ENCODE measurements at places on chromosomes 6 and 20. TPM values are rescaled to one million over a fixed set of nuclear protein-coding genes. Genes with fewer than 3 reads are reported as not detected.

DNA sequence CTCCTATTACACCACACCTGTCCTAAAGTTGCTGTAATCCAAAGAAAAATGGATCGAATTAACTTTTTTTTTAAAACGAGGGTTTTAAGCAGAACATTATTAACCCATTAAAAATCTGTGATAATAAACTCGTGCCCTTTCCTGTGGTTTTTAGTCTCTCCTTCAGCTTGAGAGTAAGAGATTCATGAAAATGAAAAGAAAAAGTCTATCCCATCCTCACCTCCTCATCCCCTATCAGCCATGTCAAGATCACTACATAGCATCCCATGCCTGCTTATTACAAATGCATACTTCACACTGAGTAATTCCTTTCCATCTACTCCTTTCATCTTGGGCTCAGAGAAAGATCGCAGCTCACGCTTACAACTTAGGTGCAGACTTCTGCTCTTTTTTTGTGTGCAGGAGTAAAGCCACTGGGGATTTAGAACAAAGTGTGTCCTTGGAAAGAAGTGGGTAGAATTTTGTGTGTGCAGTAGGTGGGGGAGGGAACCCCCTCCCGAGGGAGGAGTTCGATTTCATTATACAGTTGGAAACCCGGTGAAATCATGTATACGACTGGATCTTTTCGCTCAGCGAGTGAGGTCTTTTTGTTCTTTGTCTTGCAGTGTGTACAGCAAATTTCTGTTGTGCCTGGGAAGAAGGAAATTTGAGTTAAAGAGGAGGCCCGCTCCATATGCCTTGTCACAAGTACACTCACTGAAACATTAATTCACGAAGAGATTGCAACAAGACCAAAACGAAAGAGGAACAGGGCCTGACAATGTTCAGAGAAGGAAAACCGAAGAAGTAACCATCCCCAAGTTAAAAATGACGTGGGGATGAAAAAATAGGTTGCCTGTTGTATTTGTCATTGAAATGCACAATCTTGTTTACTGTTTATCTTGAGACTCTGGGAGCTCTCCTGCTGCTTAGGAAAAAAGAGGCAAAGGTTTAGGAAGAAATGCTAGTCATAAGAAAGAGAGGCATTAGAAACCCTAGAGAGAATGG, 146.5 kb upstream of the ZNF217 start:
- peaks cover 55% of the 10 kb centered on the region for H3K4me1 ChIP-seq
- peak overlapping the region; percentile 79 for H3K4me3 ChIP-seq
- H3K36me3 ChIP-seq: no peaks in the 10 kb centered on the region
- H3K27me3 ChIP-seq: peaks cover 6% of the 10 kb centered on the region
- H3K27ac ChIP-seq: peak overlapping the region; percentile 97
- DNase-seq: peak; percentile 26

DNA sequence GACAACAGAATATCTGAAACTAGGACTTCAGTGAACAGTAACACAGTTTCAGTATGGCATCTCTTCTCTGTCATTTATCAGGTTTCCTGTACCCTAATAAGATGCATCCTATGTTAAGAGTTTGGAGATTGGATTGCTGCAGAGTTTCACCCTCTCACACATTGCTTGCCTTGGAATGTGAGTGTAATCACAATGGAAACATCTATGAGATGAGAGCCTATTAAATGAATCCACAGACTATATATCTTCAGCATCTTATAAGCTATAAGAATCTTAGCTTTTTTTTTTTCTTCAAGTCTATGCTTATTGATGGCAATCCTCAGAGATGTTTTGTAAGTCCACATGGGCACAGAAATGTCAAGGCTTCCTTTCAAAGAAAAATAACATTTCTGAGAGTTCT, 292.5 kb downstream of the PRKN start:
- peaks cover 5% of the 10 kb centered on the region for H3K36me3 ChIP-seq
- DNase-seq: no peak
- H3K4me1 ChIP-seq: no peaks in the 10 kb centered on the region
- H3K27ac ChIP-seq: no peak overlapping the region

PABPC1L gene
- 27.7 TPM for total RNA-seq

DNA sequence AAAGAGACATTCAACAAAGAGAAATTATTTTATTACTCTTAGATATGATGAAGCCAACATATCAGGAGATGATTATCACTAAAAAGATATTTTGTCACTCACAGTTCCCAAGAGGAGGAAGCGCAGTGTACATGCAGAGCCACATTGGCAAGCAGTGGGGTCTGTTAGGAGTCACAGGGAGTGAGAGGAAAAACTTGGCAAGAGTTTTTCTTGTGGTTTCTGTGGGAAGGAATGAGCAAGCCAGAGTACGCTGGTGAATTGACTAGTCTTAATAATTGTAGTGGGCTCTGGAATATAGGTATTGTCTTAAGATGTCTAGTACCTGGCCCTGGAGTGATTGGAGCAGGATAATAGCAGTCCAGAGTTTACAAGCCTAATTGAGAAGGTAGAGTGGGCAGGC, 1095.2 kb downstream of the GRIK2 start:
- H3K27ac ChIP-seq: no peak overlapping the region
- no peaks in the 10 kb centered on the region for H3K36me3 ChIP-seq
- peaks cover 3% of the 10 kb centered on the region for H3K27me3 ChIP-seq
- no peak overlapping the region for H3K4me3 ChIP-seq
- peaks cover 7% of the 10 kb centered on the region for H3K4me1 ChIP-seq
- no peak for DNase-seq

DNA sequence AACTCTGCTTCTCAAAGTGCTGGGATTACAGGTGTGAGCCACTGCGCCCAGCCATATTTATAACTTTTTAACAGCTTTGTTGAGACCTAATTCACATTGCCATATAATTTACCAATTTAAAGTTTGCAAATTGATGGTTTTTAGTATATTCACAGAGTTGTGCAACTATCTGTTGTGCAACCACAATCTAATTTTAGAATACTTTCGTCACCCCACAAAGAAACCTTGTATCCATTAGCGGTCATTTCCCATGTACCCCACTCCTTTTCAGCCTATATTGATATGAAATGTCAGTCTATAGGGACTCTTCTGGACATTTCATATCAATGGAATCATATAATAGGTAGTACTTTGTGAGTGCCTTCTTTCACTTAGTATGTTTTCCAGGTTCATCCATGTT, 55.8 kb downstream of the FOXO3 start:
- no peaks in the 10 kb centered on the region for H3K27me3 ChIP-seq
- no peak overlapping the region for H3K27ac ChIP-seq
- H3K4me3 ChIP-seq: no peak overlapping the region
- DNase-seq: no peak
